ENCODE measurements at places on chromosomes 7 and 10.

GRCh38 chr10:31926160-31926559, 2.5 kb downstream of the ARHGAP12 start:
- DNase-seq, result no peak

GRCh38 chr10:33111488-33112051, 153.5 kb upstream of the ITGB1 start:
- DNase-seq, result no peak

DNA sequence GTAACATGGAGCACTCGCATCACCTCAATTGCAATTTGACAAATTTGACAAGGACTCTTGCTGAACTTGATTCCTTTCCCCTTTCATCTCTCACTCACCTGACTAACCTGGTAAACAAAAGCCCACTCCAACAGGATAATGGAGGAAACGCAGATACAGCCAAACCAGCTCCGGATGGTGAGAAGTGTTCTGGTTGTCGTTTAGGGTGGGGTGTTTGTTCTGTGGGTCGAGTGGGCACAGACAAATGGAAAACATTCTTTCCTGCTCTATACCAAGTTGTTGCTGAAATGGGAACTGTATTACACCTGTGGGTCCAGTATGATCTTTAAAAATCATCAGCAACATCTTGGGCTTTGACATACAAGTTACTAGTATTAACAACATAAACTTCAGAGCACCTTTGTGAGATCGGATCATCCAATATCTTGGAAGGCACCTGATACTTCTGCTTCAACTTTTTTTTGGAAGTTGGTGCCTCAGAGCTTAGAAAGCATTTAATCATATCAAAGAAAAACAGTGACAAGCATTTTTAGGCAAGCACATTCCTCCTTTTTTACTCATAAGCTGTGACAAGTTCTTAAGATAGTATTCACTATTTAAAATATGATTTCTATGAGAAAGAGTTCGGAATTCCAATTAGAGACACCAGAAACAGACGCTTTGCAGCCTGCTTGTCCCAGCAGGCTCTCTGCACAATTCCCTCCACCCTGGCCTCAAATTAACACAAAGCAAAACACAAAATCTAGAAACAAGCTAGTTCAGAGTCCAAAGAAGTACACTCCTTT, 58.1 kb downstream of the CCDC186 start:
- DNase-seq, result no peak

DNA sequence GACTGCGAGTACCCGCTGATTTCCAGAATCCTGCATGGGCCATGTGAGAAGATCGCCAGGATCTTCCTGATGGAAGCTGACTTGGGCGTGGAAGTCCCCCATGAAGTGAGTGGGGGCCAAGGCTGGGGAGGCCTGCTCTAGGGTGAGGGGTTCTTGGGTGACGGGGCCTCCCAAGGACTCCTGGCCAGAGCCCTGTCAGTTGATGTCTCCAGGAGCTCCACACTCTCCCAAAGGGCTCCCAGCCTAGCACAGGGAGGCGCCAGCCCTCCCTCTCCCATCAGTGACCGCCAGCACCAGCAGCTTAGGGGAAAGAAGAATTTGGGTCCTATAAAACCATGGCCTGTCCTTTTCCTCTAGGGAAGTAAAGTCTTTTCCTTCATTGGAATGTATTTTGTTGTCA, 9.8 kb upstream of the ZNF22 start:
- no peak for DNase-seq

DNA sequence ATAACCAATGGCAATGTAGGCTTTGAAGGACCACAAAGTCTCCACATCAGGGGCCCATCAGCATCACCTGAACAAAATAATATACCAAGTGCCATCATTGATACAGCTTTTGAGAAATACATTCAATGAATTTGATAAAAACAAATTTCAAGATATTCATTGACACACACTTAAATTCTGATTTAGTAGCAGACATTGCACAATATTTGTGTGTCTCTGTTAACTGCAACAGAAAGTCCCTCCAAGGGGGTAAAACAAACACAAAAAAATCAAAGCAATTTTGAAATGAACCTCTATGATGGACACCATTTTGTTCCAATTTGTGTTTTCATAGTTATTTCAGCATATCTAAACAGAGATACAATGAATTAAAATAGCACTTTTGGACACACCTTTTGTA, 86.8 kb upstream of the RSU1 start:
- DNase-seq, result no peak

GRCh38 chr7:91759205-91759863, 121.2 kb downstream of the MTERF1 start:
- no peak for DNase-seq

DNA sequence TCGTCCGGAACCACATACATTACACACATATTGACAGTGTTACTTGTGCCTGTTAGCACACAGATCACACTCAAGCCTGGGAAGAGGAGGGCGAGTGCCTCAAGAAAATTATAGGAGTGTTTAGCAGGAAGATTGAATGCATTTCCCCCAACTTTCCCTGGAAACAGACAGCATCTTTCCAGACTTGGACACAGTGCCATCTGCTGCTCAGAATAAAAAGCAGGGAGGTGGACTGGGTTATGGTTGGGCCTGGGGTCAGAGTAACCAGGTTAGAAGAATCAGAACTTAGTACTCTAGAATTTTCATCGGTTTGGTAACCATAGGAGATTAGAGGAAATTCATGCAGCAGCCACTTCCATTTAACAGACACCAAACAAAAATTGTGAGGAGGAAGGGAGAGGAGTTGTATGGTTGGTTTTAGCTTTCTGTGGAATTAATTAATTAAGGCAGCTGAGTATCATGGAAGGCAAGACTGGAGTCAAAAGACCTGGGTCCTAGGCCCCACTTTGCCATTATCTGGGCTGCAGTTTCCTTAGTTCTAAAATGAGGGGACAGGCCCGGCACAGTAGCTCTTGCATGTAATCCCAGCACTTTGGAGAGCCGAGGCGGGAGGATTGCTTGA, 43.4 kb upstream of the OPTN start:
- no peak for DNase-seq

DNA sequence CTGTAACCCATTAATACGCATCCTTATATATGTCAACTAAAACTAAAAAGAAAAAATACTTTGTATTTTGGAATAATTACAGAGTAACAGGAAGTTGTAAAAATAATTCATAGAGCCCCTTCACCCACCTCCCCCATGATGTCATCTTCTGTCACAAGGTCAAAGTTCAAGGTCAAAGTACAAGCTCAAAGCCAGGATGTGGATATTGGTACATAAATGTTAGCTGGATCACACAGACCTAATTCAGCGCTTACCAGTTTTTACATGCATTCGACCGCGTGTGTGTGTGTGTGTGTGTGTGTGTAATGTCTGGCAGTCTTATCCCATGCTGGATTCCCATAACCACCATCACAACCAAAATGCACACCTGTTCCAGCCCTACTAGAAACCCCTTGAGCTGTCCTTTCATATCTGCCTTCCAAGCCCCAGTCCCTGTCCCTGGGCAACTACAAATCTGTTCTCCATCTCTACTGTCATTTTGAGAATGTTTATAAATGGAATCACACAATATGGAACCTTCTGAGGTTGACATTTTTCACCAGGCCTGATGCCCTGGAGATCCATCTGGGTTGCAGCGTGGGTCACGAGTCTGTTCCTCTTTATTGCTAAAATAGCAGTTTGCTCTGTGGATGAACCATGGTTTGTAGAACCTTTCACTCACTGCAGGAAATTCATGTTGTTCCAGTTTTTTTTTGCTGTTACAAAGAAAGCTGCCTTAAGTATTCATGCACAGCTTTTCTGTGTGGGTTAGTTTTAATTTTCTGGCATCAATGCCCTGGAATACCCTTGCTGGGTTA, 153.6 kb upstream of the PITRM1 start:
- DNase-seq, result no peak

- no peak for DNase-seq
These were observed 36.2 kb upstream of the PPIF start for GRCh38 chr10:79310911-79311573.

- no peak for DNase-seq
These were observed 598 bp downstream of the JAZF1 start for GRCh38 chr7:28180031-28180363.

DNA sequence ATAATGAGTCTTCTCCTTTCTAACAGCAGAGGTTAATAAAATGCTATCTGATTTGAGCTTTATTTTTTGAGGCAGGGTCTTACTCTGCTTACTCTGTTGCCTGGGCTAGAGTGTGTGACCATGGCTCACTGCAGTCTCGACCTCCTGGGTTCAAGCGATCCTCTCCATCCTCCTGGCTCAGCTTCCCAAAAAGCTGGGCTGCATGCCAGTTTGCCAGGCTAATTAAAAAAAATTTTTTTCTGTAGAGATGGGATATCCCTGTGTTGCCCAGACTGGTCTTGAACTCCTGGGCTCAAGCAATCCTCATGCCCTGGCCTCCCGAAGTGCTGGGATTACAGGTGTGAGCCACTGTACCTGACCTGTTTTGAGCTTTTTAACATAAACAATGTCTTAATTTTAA, 56.7 kb downstream of the SCD start:
- DNase-seq, result no peak
